A549 treated with DMSO at 1 μM for 4 hours (cell line): ENCODE measurements at places on chromosomes 2 and 18. TPM values are rescaled to one million over a fixed set of nuclear protein-coding genes. Genes with fewer than 3 reads are reported as not detected.

Gene DSEL
- 0.34 to 0.55 TPM (median 0.40 TPM) in 5 replicates for total RNA-seq

Gene UGT1A4
- total RNA-seq, result 0.07 TPM in 1 of 5 replicates, not detected in the others

Gene SLC66A3
- 34.1 to 41.4 TPM (median 37.2 TPM) in 5 replicates for total RNA-seq

Gene POTEI
- total RNA-seq, result 0.01 TPM in 1 of 5 replicates, not detected in the others

Gene PCARE
- not detected in 5 replicates for total RNA-seq

Gene MYO5B
- 12.4 to 14.9 TPM (median 13.0 TPM) in 5 replicates for total RNA-seq

Gene GPN1
- total RNA-seq, result 57.5 to 64.5 TPM (median 60.4 TPM) in 5 replicates

Gene ABCG8
- total RNA-seq, result not detected in 5 replicates

Gene CCDC85A
- total RNA-seq, result 0.09 to 0.16 TPM (median 0.13 TPM) in 5 replicates

Gene GPR17
- 0.06 to 0.47 TPM (median 0.10 TPM) in 5 replicates for total RNA-seq

Gene MGAT4A
- total RNA-seq, result 0.78 to 1.7 TPM (median 1.3 TPM) in 5 replicates

Gene HNRNPA3
- 366 to 451 TPM (median 370 TPM) in 5 replicates for total RNA-seq

Gene CPLX4
- total RNA-seq, result not detected in 5 replicates

Gene RFTN2
- not detected in 5 replicates for total RNA-seq
